ENCODE measurements at places on chromosomes 16 and 17.

DNA sequence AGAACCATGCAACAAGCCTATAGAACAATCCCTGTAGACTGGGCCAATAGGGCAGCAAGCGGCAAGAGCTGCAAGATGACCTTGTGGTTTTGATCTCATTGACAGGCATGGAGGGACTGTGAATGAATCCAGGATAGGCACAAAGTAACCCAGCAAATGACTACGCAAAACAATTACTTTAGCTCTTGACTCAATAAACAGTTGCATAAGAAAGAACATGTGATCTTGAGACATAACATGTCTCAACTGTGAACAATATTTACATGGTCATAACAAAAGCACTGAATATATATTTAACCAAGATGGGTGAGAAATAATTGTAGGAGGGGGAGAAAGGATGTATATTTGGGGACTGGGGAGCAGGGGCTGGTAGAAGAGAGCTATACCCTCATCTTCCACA, 313.7 kb upstream of the CDH5 start:
- DNase-seq: no peak

DNA sequence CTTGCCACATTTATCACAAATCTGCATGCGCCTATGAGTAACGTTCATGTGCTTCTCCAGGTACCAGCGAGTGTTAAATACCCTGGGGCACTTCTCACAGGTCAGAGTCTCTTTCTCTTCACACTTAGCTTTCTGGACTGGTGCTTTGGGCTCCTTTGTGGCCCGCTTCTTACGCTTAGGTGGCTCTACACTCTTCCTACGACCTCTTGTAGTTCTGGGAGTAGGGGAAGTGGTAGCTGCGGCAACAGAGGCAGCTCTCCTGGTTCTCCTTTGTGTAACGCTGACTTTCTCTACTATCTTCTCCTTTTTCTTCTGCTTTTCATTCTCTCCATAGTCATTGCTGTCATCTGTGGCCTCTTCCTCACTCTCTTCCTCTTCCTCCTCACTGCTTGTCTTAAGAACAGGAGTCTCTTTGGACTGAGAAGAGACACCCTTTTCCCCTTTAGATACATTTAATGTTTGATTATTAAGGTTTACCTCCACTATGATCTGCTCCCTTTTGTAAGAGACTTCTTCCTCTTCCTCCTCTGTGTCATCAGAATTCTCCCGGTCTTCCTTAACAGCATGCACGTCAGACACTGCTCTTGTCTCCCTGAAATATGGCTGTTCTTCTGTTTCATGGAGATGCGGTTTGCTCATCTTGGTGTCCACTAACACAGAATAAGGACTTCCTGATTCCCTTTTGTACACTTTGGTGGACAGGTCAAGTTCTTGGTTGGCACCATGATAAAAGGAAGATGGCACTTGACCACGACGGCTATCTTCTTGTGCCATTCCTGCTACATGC, 45.0 kb downstream of the ZNF652 start:
- no peak for DNase-seq

DNA sequence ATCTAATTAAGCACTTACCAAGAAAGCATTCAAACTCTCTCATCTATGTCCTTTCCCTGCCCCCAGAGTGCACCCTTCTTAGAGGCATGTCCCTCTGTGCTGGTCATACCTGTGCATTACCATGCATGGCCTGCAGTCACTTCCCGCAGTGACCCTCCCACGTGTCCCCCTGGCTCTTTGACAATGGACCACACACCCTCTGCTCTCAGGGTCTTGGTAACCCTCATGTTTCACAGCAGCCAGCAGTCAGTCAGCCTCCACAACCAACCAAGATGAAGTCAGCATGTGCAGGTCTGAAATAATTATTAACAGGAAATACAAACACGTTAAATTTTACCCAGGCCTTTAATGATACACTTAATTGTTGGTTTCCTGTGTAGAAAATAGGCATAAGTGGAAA, 10.1 kb downstream of the KRT33A start:
- DNase-seq: no peak

- DNase-seq: peak; percentile 61
Observed at GRCh38 chr17:20095336-20096080, 86.3 kb downstream of the SPECC1 start.

DNA sequence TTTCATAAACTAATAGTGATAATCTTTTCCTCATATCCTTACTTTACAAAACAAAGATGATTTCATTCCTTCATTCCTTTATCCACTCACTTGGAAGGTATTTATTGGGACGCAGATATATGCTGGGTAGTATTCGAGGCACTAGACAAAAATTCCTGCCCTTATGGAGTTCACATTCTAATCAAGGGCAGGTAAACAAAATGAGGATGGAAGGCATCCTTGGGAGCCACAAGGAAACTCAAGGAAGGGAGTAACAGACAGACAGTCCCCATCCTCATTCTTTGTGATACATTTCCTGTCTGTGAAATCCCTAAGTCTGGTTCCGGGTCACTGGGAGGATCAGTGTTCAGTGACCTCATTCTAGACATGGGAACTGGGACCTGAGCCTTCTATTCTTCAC, 45.2 kb downstream of the SLC6A2 start:
- no peak for DNase-seq

DNA sequence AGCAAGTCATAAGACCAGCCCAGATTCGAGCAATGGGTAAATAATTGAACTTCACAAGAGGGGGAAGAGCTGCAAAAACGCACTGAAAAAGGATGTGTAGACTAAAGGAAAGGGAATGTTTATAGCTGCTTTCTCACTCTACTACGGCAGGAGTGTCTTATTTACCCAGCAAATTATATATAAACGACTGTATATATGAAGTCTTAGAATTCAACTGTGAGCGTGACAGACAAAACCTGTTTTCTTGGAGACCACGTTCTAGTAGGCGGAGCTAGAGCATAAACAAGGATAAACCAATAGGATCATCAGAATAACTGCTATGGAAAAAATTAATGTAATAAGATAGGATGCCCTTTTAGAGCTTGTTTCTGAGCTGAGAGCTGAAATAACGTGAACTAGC, 394.6 kb upstream of the MON1B start:
- no peak for DNase-seq

DNA sequence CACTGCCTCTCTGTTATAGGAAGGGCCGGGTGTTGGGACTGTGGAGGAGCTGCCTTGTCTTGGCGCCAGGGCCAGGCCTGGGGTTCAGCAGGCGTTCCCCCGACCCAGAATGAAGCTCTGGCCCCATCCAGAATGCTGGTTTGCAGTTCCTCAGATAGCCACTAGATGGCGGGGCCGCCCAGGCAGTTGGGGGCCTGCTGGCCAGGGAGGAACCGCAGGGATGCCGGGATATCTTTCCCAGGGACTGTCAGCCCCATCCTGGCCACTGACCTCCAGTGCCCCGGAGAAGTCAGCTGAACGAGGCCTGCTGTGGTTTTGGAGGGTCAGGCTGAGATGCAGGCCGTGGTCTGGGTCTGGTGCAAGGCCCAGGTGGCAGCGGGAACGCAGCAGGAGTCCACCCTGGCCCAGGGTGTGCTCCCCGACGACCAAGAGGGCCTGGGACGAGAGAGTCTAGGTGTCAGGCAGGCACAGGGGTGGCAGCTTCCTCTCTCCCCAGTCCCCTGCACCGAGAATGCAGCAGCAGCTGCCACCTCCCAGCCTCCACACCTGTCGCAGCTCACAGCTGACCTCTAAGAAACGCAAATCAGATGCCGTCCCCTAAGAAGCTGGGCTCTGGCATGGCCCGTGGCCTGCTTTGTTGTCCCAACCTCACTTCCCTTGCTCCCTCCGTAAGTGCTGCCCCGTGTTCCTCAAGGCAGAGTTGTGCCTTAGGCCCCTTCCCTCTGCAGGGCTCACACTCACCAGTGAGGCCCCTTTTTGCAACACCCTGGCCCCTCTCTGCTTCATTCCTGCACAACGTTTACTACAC, 51.2 kb downstream of the RMI2 start:
- DNase-seq: peak; percentile 95

DNA sequence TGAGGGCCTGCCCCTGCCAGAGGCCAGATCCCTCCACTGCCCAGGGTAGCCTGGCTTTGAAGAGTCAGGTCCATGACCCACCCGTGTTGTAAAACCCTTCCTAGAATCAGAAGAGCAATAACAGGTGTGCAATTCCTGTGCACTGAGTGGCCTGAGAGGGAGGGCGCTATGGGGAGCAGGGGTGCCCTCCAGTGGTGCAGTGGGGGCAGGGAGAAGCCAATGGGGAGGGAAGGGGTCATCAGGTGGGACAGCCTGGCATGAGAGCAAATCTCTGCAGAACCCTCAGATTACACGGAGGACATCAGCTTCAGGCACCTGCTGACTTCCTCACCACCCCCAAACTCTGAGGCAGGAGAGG, 72.9 kb upstream of the ZNF469 start:
- peak; percentile 71 for DNase-seq

DNA sequence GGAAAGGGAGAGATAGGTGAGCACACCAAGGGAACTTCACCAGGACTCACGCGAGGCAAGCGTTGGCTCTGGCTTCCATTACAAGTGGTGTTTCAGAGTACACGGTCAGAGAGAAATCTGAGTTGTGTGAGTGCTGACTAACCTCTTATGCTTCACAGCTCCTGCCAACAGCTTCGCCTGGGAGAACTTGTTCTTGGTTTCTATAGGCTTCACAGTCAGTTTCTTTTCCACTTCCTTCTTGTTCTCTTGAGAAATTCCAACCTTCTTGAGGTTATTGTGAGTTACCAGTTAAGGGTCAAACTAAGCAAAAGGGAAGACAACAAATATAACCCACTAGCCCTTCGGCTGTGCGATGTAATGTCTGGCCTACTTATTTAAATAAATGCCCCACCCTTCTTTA, 18.9 kb downstream of the PSME3IP1 start:
- DNase-seq: no peak

Data from iPS-NIHi11 (cell line).